ENCODE measurements at places on chromosomes 3 and 15.
A peak's percentile ranks its signal among the peaks of the same experiment; 100 is the strongest.

DNA sequence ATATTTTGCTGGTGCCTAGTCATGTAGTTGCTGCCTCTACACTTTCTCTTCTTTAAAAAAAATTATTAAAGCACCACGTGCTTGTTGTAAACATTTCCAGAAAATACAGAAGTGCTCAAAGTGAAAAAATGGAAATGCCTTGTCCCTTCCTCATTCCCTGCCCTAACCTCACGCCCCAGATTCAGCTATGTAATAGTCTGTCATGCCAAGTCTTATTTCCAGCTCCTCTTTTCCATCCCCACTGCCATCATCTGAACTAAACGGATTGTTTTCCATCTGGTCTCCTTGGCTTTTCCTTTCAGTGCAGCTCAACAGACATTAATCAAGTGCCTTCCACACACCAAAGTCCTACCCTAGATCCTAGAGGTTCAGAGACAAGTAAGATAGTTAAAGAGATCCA lies 15.5 kb downstream of the ZNF774 start:
- no peak for DNase-seq

DNA sequence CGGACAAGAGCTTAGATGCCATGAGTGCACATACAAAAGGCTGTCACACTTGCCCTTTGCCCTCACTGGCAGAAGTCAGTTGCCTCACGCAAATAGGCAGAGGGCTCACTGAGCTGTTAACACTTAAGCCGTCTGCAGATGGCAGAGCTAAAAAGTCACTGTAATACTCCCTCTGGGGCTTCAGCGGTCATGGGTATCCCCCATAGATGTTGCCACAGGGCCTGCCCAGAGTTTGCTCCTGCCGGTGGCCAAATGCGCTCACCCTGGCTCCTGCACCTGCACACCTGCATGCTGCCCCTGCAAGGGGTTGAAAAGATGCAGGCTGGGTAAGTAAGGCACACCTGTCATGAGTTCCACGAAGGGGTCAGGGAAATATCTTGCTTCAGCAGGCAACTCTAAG lies 741.5 kb downstream of the EDEM1 start:
- no peak for DNase-seq

DNA sequence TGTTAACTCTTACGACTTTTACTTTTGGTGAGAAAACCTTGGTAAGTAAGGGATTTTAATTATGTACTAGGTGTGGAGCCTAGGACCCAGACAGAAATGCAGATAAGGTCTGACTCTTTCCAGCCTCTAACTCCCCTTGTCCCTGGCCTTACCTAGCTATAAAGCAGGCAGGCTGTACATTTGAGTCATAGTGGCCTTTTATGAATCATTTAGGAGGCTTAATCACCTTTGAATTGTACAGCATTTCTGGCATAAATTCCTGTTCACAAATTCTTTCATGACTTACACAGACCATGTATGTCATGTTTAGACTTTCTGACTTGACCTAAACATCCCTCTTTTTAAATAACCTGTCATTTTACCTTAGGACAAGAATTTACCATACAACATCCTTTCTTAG lies 47.4 kb downstream of the CHCHD4 start:
- DNase-seq, result peak; percentile 38

- no peak for DNase-seq
Measured at GRCh38 chr3:172643506-172644179, 67.2 kb downstream of the NCEH1 start.

GRCh38 chr3:167653155-167653554 lies 587 bp downstream of the WDR49 start:
- no peak for DNase-seq

GRCh38 chr15:99999282-100000070 lies 266.2 kb upstream of the LYSMD4 start:
- DNase-seq, result no peak

DNA sequence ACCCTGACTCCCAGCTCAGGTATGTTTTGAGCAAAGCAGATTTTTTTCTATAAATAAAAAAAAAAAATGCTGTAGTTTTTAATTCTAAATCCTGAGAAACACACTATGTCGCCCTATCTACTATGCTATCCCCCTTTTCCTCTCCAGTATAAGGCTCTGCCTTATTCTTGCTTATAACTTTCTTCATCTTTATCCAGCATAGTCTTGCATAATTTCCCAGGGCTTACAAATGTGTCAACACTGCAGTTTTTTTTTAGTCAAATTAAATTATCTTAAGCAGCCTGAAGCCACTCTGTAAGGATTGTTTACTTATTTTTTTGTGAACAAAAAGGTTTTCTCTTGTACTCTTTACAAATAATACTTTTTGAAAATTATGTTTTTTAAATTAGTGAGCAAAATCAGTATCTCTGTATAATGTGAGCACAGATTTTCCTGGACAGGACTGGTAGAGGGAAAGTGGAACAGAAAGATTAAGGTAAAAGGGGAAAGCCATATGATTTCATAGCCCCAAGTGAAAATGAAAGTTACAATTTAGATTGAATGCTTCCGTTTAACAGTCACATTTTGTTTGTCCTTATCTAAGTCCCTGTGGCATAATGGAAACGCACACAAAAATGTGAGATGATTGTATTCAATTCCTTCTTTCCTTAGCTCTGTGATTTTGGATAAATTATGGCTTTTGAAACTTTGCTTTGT lies 5.6 kb upstream of the PYDC2 start:
- no peak for DNase-seq

DNA sequence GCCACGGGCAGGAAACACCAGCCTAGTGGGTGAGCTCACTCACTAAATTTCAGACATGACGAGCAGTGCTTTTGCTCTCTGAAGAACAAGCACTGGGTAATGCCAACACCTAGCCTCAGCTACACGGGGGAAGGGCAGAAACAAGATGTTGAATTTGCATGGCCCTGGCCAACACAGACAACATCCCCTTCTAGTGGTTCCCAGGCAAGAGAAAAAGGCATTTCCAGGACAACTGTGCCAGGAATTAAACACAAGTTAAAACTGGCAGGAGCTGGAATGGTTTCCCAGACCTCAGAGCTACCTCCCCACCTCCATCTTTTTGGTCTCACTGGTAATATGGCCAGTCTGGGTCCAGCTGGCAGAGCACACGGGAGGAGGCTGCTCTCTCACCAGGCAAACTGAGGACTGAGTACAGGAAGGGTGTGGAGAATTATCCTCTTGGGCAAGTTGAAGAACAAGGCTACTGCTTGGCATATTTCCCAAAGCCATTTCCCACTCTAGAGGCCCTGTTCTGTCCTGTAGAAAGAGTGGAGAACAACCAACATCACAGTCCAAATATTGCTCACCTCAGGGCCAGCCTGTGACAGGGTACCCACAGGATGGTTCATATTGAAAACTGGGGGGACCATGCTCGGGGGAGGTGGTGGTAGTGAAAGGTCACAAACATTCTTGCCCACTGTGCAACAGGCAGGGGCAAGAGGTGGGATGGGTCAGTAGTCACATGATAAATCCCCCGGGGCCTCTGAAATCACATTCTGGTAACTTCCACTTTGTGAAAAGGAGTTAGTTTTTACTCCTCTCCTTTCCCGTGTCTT lies 26.5 kb downstream of the TSPAN3 start:
- no peak for DNase-seq

All from kidney tubule cell (primary cell).